ENCODE measurements at places on chromosomes 2 and 18. TPM values are rescaled to one million over a fixed set of nuclear protein-coding genes. Genes with fewer than 3 reads are reported as not detected.

GRCh38 chr2:143525402-143525860, 396.2 kb downstream of the ARHGAP15 start:
- DNase-seq, result no peak

GPBAR1 gene
- total RNA-seq, result 0.13 TPM

GRCh38 chr2:231124838-231125568, at the start of gene HTR2B:
TSS of gene HTR2B (minus strand) at chr2:231125042. CDS start at chr2:231123764, 1,278 bp downstream.
- DNase-seq, result no peak

DNA sequence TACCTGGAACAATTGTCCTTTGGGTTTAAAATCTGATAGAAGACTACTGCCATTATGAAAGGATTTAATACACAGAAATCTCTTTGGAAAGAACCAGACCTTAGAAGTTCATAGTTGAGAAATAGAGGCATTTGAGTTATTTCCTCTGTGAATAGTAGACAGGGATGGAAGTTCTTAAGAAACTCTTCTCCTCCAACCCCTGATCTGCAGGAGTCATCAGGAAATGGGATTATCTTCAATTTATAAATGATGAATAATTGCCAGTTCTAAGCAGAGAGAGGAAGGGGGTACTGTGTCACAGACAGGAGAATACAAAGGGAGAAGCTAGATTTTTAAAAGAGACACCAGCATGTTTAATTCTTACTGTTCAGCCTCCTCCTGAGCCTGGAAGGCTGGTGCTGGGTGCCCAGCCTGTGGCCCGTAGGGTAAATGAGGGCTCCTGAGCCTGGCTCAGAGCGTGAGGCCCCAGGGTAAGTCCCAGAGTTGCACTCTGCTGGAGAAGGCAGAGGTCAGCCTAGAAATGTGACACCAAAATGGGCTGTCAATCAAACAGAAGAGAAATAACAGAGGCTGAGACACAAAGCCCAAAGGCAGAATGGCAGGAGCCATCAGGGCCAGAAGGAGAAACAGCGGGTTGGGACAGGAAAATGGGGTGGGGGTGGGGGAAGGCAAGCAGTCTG, 58.2 kb upstream of the PKDCC start:
- DNase-seq, result no peak

REEP1 gene
- total RNA-seq, result 15.0 TPM

DNA sequence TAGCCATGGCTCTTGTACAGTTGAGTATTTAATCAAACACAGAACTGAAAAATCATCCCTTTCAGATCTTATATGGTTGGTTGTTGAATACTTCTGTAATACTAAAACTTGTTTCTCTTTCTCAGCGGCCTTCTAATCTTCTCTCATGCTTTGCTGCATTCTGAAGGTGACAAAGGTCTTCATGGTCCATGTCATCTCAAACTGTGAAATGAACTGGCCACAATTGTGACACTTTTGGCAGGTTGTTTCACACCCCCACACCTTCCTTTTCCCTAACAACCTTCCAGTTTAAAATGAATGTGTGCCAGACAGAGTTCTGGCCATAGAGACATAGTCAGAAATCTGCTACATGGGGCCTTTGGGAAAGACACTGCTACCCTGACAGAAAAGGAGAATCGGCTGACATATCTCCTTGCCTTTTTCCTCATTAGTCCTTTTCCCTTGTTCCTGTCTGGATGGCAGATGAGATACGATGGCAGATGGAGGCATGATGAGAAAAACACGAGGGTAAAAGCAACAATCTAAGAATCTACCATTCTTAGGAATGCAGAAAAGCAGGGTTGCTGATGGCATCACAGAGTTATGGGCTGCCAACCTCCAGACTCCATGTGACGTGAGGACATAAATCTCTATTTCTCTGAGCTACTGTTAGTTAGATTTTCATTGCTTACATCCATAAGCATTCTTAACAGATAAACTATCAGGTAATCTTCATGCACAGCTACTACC, 106.5 kb downstream of the PIGN start:
- no peak for DNase-seq

SP5 gene
- total RNA-seq, result not detected

- no peak for DNase-seq
These were observed 94.6 kb upstream of the CAVIN2 start for GRCh38 chr2:191941376-191941929.

GCKR gene
- 0.13 TPM for total RNA-seq

CCDC138 gene
- total RNA-seq, result 3.9 TPM

GRCh38 chr2:126877861-126878565, 20.7 kb upstream of the TEX51 start:
- no peak for DNase-seq

- DNase-seq, result no peak
These were observed 371.5 kb downstream of the NUP35 start for GRCh38 chr2:183495589-183496267.

DNA sequence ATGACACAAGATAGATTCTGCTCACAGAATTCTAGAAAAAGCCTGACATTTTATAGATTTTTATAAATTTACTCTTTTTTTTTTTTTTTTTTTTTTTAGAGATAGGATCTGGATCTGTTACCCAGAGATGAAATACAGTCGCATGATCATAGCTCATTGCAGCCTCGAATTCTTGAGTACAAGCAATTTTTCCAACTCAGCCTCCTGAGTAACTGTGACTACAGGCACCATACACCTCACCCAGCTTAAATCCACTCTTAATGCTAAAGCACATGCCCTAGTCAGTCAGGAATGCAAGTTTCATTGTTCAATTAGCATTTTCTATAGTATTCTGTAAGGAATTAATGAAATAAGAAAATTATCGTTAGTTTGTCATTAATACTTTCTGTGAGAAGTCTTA, 32.1 kb upstream of the WDR75 start:
- DNase-seq, result no peak

SMYD1 gene
- not detected for total RNA-seq

Data from dermis microvascular lymphatic vessel endothelial cell (primary cell).